ENCODE measurements at places on chromosomes 2 and 18. TPM values are rescaled to one million over a fixed set of nuclear protein-coding genes. Genes with fewer than 3 reads are reported as not detected.

DNA sequence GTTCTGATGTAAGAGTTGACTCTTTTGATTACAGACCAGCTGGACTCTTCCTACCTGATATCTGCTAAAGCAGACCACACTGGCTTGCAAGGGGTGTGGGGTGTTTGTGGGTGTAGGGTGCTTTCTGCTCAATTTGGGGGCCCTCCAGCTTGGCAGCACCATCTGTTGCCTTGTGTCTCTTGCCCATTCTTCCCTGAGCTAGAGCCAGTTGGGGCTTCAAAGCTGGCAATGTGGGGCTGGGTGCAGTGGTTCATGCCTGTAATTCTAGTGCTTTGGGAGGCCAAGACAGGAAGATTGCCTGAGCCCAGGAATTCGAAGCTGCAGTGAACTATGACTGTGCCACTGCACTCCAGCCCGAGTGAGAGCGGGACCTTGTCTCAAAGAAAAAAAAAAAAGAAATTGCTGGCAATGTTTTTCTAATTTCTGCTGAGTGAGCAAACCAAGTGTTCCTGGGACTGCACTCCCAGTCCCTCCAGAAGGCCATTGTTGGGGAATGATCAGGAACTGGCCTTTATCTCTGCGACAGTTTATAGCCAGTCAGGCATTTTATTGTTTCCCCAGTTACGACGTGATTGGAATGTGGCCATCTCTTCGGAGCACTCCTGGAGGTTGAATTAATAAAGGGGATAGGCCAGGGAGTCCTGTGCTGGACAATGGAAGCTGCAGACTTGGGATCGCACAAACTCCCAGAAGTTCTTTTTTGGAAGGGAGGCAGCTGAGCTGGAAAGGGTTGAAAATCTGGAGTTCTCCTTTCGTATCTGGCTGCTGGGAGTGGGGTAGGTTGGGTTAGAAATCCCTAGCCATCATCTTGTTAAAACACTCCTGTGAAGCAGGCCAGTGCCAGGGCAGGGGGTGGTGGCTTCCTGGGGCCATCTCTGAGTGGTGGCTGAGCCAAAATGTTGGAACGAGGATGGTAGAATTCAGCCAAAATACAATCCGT lies 57.2 kb downstream of the LIPG start:
- no peak for DNase-seq

DNA sequence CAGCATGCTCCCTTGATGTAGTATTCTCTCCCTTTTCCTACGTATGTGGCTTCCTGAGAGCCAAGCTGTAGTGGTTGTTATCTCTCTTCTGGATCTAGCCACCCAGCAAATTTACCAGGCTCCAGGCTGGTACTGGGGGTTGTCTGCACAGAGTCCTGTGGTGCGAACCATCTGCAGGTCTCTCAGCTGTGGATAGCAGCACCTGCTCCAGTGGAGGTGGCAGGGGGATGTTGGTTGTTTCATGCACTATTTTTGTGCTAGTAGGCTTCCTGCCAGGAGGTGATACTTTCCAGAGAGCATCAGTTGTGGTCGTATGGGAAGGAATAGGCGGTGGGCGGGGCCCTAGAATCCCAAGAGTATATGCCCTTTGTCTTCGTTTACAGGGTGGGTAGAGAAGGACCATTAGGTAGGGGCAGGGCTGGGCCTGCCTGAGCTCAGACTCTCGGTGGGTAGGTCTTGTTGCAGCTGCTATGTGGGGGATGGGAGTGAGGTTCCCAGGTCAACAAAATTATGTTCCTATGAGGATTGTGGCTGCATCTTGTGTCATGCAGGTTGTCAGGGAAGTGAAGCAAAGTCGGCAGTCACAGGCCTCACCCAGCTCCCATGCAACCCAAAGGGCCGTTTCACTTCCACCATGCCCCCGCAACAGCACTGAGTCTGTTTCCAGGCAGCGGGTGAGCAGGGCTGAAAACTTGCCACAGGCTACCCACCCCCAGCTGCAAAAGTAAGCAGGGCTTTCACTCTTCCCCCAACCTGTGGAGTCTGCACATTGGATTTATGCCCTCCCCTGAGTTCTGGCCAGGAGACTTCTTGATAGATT lies 1139.5 kb downstream of the BCL11A start:
- DNase-seq, result no peak

GRCh38 chr2:38697116-38697840 lies 31.4 kb downstream of the GALM start:
- no peak for DNase-seq

- DNase-seq, result no peak
Observed at GRCh38 chr2:106097038-106098000, 96.8 kb downstream of the UXS1 start.

DNA sequence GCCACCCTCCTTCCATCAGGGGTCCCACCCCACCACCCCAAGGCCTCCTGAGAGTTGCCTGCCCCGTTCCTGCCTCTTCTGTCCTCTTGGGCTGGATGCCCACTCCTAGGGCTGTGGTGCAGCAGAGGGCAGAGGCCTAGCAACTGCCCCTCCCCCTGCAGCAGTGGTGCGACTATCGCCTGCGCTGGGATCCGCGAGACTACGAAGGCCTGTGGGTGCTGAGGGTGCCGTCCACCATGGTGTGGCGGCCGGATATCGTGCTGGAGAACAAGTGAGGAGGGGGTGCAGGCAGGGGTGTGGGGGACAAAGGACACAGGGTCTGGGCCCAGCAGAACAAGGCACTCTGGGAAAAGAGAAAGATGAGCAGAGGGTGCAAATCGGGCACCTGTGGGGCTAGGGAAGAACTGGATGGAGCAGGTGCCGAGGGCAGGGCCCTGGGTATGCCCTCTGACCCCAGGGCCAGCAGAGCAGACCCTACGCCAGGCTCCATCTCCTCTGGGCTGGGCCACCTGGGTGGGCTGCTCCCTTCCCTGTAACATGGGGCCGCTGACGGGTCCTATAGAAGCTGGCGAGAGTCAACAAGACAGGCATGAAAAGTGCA lies 1.0 kb downstream of the CHRNG start:
- DNase-seq, result no peak

- no peak for DNase-seq
Observed at GRCh38 chr2:158733430-158733755, 61.7 kb upstream of the DAPL1 start.

Gene SERPINB3
- total RNA-seq, result not detected

Gene PTPRN
- total RNA-seq, result not detected

Gene OXER1
- not detected for total RNA-seq

Gene LYPD6
- total RNA-seq, result 3.0 TPM
